ENCODE measurements at places on chromosomes 13 and 19. TPM values are rescaled to one million over a fixed set of nuclear protein-coding genes. Genes with fewer than 3 reads are reported as not detected.

ATP8B3 gene
- total RNA-seq: 1.6 TPM

TPTE2 gene
- not detected for total RNA-seq

PDCD5 gene
- 269 TPM for total RNA-seq

PGLYRP2 gene
- not detected for total RNA-seq

C19orf44 gene
- 5.1 TPM for total RNA-seq

ZNF155 gene
- total RNA-seq: 5.0 TPM

ZBTB32 gene
- total RNA-seq: 225 TPM

DNA sequence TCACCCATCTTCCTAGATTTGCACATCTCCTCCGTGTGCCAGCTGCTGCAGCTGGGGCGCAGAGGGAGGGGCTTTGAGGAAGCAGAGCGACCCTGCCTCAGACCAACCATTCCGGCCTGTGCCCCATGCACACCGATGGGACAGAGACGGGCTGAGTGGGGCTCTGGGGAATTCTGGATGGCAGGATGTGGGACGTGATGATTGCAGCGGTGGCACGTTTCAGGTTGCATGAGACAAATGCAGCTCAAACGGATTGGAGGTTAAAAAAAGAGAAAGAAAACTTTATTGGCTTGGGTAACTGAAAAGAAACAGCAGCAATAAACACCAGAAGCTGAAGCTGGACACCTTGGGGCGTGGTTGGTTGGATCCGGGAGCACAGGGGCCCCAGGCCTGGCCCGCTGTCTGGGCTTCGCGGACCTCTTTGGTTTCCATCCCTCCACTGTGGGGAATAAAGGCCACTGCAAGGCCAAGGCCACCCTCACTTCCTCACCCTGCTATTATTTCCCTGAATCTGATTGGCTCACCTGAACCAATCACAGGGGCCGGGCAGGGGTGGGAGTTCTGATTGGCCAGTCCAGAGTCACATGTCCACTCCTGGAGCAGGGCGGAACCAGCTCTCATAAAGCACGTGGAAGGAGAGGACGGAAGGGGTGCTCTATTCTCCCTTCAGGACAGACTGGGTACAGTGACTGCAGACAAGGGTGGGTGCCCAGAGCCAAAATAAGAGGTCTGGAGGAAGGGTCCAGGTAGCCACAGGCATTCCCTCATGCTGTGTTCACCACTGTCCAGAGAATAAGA is 6.1 kb upstream of the ZNF787 start:
- no peaks in the 10 kb centered on the region for H3K27me3 ChIP-seq
- H3K27ac ChIP-seq: no peak overlapping the region
- no peak overlapping the region for H3K4me3 ChIP-seq
- no peak for DNase-seq
- H3K4me1 ChIP-seq: peaks cover 15% of the 10 kb centered on the region

DNA sequence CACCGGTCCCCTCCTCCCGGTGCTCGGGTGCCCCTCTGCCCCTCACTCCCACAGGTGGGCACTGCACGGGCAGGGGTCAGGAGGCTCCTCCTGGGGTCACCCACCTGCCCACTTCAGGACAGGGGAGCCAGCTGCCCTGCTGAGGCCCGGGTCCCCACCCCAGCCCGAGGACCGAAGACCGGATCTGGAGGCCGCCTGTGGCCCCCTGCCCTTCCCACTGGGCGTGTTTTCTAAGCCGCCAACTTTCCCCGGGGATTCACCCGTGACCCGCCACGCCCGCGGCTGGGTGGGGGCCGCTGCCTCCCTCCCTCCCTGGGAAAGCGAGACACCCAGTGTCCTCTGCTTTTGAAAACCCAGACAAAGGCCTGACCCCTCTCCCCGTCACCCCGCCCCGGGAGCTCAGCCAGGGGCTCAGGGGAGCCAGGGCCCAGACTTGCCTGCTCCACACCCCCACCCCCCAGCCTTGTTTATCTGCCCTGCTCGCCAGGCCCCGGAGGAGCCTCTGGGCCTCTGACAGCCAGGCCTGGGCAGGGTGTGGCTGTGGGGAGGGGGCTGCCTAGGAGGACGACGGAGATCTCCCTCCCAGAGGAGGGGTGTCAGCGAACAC is 1.3 kb downstream of the PALM start:
- no peaks in the 10 kb centered on the region for H3K36me3 ChIP-seq
- H3K4me1 ChIP-seq: no peaks in the 10 kb centered on the region

- no peaks in the 10 kb centered on the region for H3K27me3 ChIP-seq
- H3K36me3 ChIP-seq: peaks cover 5% of the 10 kb centered on the region
- peaks cover 100% of the 10 kb centered on the region for H3K4me1 ChIP-seq
- no peak overlapping the region for H3K27ac ChIP-seq
Observed at GRCh38 chr13:99383511-99383921, 76.3 kb upstream of the GPR183 start.

- no peak overlapping the region for H3K27ac ChIP-seq
- peaks cover 46% of the 10 kb centered on the region for H3K36me3 ChIP-seq
- DNase-seq: no peak
Observed at GRCh38 chr13:45518525-45519245, 53.9 kb downstream of the COG3 start.

DNA sequence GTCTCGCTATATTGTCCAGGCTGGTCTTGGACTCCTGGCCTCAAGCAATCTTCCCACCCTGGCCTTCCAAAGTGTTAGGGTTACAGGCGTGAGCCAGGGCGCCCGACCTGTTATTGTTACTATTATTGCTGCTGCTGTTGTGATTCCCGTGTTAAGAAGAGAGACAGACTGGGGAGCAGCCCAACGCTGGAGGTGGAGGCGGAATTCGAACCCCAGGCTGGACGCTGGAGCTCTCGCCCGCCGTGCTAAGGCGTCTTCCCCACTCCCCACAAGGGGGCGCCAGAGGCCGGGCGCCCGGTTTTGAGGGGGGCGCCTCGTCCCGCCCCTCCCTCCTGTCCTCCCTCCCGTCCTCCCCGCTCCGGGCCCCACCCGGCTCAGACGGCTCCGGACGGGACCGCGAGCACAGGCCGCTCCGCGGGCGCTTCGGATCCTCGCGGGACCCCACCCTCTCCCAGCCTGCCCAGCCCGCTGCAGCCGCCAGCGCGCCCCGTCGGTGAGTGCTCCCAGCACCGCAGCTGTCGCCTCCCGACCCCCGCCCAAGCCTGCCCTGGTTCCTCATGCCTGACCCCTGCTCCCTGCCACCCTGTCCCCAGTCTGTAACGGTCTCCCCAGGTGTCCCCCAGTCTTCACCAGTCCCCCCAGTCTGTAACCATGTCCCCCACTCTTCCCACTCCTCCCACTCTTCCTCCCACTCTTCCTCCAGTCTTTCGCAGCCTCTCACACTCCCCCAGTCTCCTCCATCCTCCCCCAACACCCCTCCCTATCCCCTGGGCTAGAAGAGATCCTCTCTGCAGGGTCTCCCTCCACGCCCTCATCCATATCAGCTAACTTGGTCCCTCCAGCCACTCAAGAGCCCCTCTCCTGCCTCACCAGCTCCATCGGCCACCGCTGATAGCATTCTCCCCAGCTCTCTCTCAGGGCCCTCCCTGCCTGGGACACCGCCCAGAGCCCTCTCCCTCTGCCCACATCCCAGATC is at the start of gene EHD2:
Gene EHD2, plus strand, starts transcription at position 377 of the 976 bp plus-strand sequence. CDS start 3,191 bp downstream, outside the sequence.
- H3K27ac ChIP-seq: peak within 1 kb of the TSS; percentile 70
- no peaks in the 10 kb centered on the region for H3K4me1 ChIP-seq
- H3K4me3 ChIP-seq: no peak within 1 kb of the TSS
- peak; percentile 37 for DNase-seq

- H3K4me1 ChIP-seq: no peaks in the 10 kb centered on the region
- DNase-seq: no peak
- H3K27me3 ChIP-seq: no peaks in the 10 kb centered on the region
- no peak overlapping the region for H3K4me3 ChIP-seq
- H3K27ac ChIP-seq: no peak overlapping the region
Observed at GRCh38 chr13:33409673-33410510, 124.3 kb upstream of the STARD13 start.

- peak overlapping the region; percentile 27 for H3K27ac ChIP-seq
- no peak for DNase-seq
- no peaks in the 10 kb centered on the region for H3K36me3 ChIP-seq
Observed at GRCh38 chr19:45097776-45098520, 5.0 kb downstream of the PPP1R37 start.

GRCh38 chr13:33033051-33033812 is 17.0 kb downstream of the KL start:
- H3K4me3 ChIP-seq: peak overlapping the region; percentile 37
- H3K27me3 ChIP-seq: no peaks in the 10 kb centered on the region
- H3K36me3 ChIP-seq: no peaks in the 10 kb centered on the region
- H3K27ac ChIP-seq: no peak overlapping the region

GRCh38 chr19:55070466-55071128 is 5.1 kb upstream of the EPS8L1 start:
- DNase-seq: no peak
- no peaks in the 10 kb centered on the region for H3K36me3 ChIP-seq

GRCh38 chr13:111494641-111495040 is 174.2 kb downstream of the TEX29 start:
- no peaks in the 10 kb centered on the region for H3K27me3 ChIP-seq
- no peaks in the 10 kb centered on the region for H3K4me1 ChIP-seq
- H3K36me3 ChIP-seq: no peaks in the 10 kb centered on the region
- no peak overlapping the region for H3K27ac ChIP-seq
- no peak for DNase-seq

- H3K4me1 ChIP-seq: peaks cover 19% of the 10 kb centered on the region
- peak; percentile 77 for DNase-seq
- H3K27me3 ChIP-seq: peaks cover 8% of the 10 kb centered on the region
- peak within 1 kb of the TSS; percentile 92 for H3K4me3 ChIP-seq
- no peaks in the 10 kb centered on the region for H3K36me3 ChIP-seq
Observed at GRCh38 chr19:32675720-32676185, at the start of gene RGS9BP. RGS9BP (plus strand) TSS chr19:32675848; CDS start chr19:32676264, 416 bp downstream.

DNA sequence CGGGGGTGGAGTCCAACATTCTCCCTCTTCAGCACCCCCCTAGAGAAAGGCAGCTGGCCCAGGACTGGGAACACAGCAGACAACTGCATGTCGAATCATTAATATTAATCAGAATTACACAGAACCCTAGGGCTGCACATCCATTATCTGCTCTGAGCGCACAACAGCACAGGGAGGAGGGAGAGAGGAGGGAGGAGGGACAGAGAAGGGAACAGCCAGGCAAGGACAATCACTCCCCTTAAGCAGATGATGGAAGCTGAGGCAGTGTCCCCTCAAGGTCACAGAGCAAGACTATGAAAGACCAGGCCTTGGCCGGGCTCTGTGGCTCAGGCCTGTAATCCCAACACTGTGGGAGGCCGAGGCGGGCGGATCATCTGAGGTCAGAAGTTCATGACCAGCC is 25.7 kb downstream of the TLE6 start:
- H3K4me1 ChIP-seq: no peaks in the 10 kb centered on the region
- H3K27me3 ChIP-seq: no peaks in the 10 kb centered on the region
- H3K36me3 ChIP-seq: no peaks in the 10 kb centered on the region
- DNase-seq: no peak

DNA sequence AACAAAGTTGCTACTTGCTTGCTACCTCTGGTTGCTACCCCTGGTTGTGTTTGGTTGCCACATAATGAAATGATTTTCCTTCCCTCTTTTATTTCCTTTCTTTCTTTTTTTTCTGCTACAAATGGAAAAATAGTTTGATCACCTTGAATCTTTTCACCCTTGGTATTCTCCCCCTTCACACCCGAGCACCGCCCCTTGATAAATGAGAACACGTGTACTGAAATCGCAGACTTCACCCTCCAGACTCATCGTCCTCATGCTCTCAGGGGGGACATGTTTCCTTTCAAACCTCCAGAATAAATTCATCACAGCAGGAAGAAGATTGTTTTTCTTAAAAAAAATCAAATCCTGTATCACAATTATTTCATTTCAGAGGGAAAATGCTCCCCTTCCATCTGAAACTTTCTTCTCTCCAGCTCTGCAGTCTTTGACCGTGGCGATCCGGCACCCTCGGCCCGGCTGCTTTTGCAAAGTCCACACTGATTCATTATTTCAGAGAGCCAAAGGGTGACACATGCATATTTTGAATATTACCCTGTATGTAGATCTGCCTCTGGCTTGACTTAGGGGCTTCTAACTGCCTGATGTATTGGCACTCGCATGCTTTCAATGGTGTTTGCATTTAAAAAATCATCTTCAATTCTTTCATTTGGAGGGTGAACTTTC is 222.6 kb upstream of the MAB21L1 start:
- no peak for DNase-seq
- no peak overlapping the region for H3K27ac ChIP-seq
- no peaks in the 10 kb centered on the region for H3K4me1 ChIP-seq
- no peaks in the 10 kb centered on the region for H3K36me3 ChIP-seq
- H3K4me3 ChIP-seq: no peak overlapping the region
- H3K27me3 ChIP-seq: no peaks in the 10 kb centered on the region

GRCh38 chr19:19643158-19644053 is at the start of gene GMIP:
GMIP (minus strand) TSS chr19:19643657; CDS start chr19:19643529, 128 bp downstream.
- peaks cover 25% of the 10 kb centered on the region for H3K36me3 ChIP-seq
- peak within 1 kb of the TSS; percentile 99 for H3K4me3 ChIP-seq

GRCh38 chr13:105547851-105548250 is 987.6 kb downstream of the EFNB2 start:
- H3K36me3 ChIP-seq: no peaks in the 10 kb centered on the region
- H3K27ac ChIP-seq: no peak overlapping the region
- no peaks in the 10 kb centered on the region for H3K4me1 ChIP-seq

- H3K4me3 ChIP-seq: no peak overlapping the region
- H3K27ac ChIP-seq: no peak overlapping the region
- no peaks in the 10 kb centered on the region for H3K27me3 ChIP-seq
- no peak for DNase-seq
Observed at GRCh38 chr19:8355631-8356402, 8.1 kb upstream of the ANGPTL4 start.

GRCh38 chr13:71619096-71619495 is 247.9 kb downstream of the DACH1 start:
- DNase-seq: no peak
- no peaks in the 10 kb centered on the region for H3K36me3 ChIP-seq
- no peak overlapping the region for H3K4me3 ChIP-seq
- H3K27me3 ChIP-seq: no peaks in the 10 kb centered on the region

DNA sequence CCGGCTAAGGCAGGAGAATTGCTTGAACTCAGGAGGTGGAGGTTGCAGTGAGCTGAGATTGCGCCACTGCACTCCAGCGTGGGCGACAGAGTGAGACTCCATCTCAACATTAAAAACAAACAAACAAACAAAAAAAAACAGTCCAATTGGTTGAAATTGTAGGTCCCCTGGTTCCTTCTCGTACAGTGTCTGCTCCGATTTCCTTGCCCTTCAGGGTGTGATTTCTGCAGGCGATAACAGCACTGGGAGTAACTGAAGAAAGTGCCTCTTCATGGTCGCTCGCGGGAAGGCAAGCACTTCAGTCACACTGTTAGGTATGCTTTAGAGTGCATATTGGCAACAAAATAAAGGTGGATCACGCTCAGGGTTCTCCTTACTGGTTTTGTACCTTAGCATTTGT is 39.7 kb downstream of the TPT1 start:
- no peak overlapping the region for H3K4me3 ChIP-seq
- no peaks in the 10 kb centered on the region for H3K27me3 ChIP-seq
- H3K36me3 ChIP-seq: no peaks in the 10 kb centered on the region
- DNase-seq: no peak
- H3K4me1 ChIP-seq: peaks cover 28% of the 10 kb centered on the region
- no peak overlapping the region for H3K27ac ChIP-seq

GRCh38 chr13:74966814-74967424 is 515.0 kb downstream of the TBC1D4 start:
- no peaks in the 10 kb centered on the region for H3K27me3 ChIP-seq
- no peak for DNase-seq
- H3K4me3 ChIP-seq: no peak overlapping the region
- no peaks in the 10 kb centered on the region for H3K4me1 ChIP-seq

GRCh38 chr19:367561-367960 is 23.0 kb upstream of the MIER2 start:
- no peak overlapping the region for H3K4me3 ChIP-seq
- no peak overlapping the region for H3K27ac ChIP-seq
- peaks cover 3% of the 10 kb centered on the region for H3K27me3 ChIP-seq
- no peaks in the 10 kb centered on the region for H3K36me3 ChIP-seq
- no peaks in the 10 kb centered on the region for H3K4me1 ChIP-seq

Data from CD8-positive, alpha-beta memory T cell (primary cell).